ENCODE measurements at places on chromosomes 6 and 20.

GRCh38 chr6:2877960-2878359 lies 25.1 kb downstream of the SERPINB9 start:
- DNase-seq, result no peak

DNA sequence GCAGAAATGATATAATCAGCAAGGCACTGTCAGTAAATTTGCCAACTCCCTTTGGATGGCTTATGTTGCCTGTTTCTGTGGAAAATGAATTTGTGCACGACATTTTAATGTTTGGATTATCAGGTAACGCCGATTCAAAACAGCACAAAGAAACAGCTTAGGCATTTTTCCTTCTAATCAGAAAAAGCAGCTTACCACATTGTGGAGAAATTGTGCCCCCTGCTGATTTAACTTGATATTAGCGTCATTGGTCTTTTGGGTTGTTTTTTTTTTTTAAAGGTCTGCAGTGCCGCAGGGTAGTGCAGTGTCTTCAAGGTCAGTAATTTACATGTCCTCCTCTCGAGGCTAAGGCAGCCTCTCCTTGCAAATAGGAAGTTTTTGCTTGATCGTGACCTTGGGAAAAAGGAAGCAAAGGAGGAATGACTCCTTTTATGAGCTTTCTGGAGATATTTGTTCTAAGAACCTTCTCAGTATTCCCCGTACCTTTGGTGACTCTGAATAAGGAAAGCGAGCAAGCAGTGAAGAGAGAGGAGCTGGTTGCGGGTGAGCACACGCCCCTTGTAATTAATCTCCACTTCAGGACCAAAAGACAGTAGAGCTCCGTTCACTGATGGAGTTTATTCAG lies 79.1 kb downstream of the ELOVL4 start:
- peak; percentile 68 for DNase-seq

GRCh38 chr20:24892931-24893330 lies 56.1 kb upstream of the CST7 start:
- DNase-seq, result no peak

DNA sequence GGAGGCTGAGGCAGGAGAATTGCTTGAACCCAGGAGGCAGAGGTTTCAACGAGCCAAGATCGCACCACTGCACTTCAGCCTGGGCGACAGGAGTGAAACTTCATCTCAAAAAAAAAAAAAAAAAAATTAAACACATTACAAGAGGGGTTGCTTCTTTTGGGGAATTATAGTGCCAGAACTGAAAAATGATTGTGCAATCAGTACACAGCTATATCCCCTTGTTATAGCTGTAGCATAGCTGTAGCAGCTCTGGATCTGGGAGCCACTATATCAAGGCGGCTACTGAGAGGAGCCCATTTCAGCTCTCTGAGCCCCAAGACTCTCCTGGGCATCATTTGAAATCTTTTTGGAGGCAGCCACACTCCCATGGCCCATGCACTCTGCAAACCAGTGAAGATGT lies 334.3 kb downstream of the TFAP2A start:
- DNase-seq, result no peak
